Stimulated activated CD8-positive, alpha-beta memory T cell treated with anti-CD3 and anti-CD28 coated beads, Interleukin-4, amount 100 ng/mL, for 4 hours (primary cell): ENCODE measurements at places on chromosomes 16 and 17.

DNA sequence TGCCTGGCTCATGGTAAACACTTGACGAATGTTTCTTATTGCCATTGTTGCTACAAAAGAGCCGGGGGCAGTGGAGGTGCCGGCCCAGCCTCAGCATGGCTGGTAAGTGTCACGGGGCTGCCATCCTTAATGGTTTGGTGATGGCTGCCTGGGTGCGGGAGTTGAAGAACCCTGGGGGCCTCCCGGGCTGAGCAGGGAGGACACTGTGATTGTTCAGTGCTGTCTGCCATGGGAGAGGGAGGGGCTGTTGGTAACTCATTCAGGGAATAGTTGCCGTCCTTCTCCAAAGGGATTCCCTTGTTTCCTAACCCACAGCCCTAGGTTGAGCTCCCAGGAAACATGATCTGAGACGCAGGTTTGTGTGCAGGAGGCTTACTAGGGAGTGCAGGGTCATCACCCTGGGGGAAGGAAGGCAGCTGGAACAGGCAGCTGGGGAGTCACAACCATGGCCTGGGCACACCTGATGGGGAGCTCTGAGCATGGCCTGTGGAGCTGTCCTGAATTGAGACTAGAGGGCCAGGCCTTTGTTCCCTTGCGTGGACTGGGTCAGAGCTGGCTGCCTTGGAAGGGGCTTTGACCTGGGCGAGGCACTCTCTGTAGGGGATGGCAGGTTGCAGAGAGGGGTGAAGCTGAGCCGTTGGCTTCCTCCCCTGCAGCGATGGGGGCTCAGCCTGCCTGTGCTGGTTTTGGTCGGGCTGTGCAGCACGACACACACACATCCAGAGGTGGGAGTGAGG, 85.7 kb downstream of the PLCG2 start:
- no peak for DNase-seq

- DNase-seq = no peak
These were observed 8.0 kb downstream of the TBC1D24 start for GRCh38 chr16:2482708-2483534.

DNA sequence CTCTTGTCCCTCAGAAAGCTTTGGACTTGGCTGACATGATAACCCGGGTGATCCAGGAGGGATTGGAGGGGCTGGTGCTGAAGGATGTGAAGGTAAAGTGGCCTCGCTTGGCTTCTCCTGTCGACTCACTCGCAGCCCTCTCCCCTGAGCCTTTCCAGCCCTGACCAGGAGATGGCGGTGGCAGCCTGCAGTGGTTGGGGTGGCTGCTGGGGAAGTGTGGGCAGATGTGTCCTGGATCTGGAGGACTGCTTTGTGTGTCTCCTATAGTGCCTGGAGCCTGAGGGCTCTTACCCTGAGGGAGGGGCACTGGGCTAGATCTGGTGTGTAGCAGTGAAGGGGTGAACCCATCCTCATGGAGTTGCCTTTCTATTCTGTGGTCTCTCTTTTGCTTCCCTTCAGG, 17.9 kb downstream of the LIG3 start:
- peak; percentile 45 for DNase-seq

DNA sequence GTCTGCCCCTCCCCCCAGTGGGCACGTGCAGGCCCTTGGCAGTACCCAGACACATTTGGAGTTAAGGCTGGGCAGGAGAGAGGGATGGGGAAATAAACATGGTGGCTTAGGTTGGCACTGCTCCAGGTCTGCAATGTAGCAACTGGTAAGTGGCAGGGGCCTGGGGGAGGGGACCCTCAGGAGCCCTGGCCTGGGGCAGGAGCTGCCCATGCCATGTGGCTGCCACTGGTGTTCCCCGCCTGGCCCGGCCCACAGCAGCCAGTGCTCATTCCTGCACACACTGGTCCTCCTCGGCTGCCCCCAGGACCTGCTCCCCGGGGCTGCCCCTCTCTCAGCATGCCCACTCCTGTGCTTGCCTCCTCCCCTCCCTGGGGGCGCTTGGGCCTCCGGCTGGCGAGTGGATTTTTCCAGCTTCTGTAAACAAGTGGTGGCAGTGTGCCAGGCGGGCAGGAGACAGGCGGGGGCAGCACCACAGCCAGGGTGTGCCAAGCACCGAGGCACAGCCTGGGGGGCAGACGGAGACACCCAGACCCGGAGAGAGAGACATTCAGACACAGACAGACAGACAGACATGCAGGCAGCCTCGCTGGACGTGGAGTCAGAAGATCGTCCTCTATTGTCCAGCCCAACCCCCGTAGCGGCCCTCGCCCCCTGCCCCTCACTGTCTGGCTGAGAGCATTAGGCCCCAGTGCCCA, 9.4 kb downstream of the THRA start:
- no peak for DNase-seq

DNA sequence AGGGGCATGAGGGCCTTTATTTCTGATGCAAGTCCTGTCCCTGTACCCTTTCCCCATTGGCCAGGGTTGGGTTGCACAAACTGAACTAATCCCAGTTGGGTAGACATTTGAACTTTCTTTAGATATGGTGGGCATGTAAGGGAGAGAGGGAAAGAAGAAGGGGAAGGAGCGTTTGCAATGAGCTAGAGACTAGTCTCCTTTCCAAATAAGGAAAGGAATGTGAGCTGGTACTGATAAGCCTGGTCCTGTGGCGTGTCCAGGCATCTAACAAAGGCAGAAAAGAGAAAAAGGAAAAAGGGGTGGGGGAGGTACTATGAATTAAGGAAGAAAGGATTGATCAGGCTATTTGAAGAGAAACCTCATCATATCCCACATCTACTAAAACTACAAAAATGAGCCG, 20.3 kb downstream of the CHMP6 start:
- no peak for DNase-seq

DNA sequence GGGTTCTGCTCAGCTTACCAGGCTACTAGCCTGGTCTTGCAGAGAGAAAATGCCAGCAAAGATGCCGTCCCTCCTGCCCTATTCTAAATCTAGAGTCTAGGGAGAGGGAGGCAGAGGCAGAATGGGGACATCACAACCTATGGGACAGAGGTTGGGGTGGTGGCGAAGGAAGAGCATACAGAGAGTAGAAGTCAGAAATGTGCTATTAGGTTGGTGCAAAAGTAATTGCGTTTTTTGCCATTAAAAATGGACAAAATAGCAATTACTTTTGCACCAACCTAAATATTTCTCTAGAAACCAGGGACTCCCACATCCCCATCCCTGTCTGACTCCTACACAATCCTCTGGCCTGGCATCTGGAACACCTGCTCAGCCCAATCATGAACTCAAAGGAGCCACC, 127.7 kb downstream of the GAS7 start:
- no peak for DNase-seq

DNA sequence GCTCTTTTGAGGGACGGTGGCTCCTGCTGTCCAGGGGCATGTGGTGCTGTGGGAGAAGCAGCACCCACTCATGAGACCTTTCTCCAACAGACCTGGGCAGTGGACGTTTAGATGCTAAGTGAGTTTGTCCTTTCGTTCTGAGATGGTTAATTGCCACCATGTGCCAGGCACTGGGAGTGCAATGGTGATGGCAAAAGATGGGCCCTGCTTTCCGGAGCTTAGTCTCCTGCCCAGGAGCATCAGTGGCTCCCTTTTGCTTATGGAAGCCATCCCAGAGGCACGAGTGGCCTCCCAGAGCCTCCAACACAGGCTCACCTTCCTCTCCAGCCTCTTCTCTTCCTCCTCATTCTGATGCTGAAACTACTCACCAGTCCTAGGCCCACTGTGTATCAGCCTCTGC, 28.4 kb downstream of the CASKIN2 start:
- no peak for DNase-seq

DNA sequence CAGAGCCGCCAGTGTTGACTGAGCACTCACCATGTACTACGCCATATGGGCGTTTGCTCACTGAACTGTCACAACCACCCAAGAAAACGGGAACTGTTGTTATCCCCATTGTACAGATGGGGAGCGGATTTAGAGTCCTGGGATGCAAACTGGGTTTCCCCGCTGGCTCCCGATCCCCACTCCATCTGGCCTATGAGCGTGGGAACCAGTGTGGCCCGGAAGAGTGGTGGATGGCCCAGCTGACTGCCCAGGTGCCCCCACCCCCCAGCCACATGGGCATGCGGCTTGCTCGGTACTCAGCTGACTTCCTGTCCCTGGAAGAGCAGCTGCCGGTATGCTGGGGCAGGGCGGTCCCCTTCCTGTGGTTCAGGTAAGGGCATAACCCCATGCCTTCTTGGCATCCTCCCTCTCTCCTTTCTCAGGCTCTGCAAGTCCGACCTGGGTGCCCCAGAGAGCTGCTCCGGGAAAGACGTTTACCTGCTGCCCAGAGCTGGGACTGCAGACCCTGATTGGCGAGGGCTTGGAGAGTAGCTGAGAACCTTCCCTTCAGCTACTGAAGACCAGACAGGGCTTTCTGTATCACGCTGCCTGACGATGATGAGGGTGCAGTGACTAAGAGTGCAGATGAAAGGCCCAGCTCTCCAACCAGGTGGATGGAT, 16.2 kb downstream of the SOCS3 start:
- peak; percentile 53 for DNase-seq

DNA sequence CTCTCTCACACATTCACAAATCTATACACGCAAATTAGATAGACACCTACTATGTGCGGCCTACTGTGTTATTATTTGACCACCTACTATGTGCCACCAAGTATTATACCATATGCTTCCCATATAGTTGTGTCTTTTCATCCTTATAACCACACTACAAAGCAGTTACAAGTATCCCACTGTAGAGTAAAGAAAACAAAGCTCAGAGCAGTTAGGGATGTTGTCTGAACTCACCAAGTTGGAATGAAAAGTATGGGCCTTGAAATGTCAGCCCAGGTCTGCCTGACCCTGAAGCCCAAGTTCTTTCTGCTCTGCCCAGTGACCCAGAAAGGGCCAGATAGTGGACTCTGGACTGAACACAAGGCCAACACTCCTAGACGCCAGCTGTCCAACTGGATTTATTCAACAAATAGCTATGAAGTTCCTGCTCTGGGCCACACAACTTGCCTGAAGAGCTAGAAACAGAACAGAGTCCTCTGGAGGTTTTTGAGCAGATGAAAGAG, 8.5 kb downstream of the KRT37 start:
- DNase-seq = no peak

GRCh38 chr16:23374721-23375510, 72.8 kb downstream of the SCNN1B start:
- DNase-seq = no peak

- no peak for DNase-seq
These were observed 124.6 kb upstream of the TMEM97 start for GRCh38 chr17:28194382-28194781.

GRCh38 chr16:53949715-53950410, 245.9 kb downstream of the FTO start:
- DNase-seq = no peak

DNA sequence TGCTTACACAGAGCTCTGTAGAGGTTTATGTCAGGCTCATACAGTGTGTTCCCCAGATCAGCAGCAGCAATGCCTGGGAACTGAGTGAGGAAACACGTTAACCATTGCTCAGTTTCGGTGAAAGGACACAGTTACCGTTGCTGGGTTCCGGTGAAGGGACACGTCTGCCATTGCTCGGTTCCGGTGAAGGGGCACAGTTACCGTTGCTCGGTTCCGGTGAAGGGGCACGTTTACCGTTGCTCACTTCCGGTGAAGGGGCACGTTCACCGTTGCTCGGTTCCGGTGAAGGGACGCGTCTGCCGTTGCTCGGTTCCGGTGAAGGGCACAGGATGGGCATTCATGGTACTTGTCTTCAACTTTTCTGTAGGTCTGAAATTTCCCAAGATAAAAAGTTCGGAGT, 81.7 kb downstream of the MRM3 start:
- no peak for DNase-seq

- DNase-seq = no peak
These were observed 128.5 kb downstream of the PARN start for GRCh38 chr16:14501331-14502255.

DNA sequence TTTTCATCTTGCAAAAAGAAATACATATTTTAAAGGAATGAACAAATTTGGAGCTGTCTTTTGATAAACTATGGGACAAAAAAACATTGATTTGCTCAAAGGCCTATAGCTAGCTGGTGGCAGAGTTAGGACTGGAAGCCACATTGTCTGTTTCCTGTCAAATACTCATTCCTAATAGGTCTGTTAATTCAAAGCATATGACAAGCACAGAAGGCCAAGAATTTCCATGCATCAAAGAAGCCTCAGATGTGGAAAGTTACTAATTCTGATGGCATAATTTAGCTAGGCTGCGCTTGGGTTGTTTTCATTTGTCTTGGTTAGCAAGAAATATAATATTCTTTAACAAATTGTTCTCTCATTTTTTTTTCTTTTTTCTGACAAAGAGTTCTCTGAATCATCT, 98.0 kb downstream of the CDK5R1 start:
- DNase-seq = no peak

GRCh38 chr17:72077326-72077960, 43.4 kb upstream of the SOX9 start:
- no peak for DNase-seq

GRCh38 chr17:73524941-73525679, 119.1 kb downstream of the SDK2 start:
- DNase-seq = no peak

DNA sequence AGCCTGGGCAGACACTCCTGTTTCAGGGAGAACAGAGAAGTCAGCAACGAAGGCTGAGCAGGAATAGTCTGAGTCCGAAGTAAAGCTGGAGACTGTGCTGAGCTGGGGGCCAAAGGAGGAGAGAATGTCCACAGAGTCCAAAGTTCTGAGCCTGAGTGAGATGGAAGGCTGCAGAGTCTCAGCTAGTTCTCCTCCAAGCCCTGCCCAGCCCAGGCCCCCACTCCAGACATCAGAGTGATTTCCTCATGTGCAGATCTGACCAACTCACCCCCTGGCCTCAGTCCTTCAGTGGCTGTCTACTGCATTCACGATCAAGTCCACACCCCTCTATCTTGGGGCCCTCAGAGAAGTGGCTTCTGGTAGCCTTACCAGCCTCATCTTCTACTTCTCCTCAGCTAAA, 21.6 kb downstream of the SLC13A5 start:
- DNase-seq = no peak

GRCh38 chr17:7445619-7445968, 733 bp downstream of the CHRNB1 start:
- no peak for DNase-seq

GRCh38 chr17:71232801-71233559, 887.8 kb upstream of the SOX9 start:
- DNase-seq = no peak

DNA sequence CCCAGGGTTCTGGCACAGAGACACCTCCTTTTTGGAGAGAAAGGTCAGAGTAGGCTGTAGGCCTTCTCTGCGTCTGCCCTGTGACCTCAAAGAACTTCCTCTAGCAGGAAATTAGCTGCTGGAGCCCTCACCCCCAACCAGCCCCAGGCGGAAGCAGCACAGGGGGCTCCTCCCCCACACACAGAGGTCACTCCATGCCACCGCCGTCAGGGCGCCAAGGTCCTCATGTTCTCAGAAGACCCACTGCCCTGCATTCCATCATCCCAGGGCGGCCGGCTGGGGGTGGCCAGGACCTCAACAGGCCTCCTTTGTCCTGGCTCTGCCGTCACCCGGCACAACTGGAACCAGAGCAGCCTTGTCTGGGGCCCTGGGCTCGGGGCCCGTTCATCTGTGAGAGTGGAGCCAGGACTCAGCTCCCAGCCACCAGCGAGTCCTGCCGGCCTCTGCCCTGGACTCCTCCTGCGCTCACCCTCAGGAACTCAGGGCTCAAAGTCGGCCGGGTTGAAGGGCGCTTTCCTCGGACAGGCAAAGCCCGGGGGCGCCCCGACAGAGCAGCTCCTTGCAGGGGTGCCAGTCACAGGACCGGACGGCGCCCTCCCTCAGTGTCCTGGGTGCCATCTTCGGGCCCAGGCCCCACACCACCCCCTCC, 1.2 kb downstream of the TMC6 start:
- peak; percentile 50 for DNase-seq

- DNase-seq = no peak
These were observed 140.2 kb downstream of the TMEM132E start for GRCh38 chr17:34719569-34719968.
